ENCODE measurements at places on chromosomes 7 and 10.

DNA sequence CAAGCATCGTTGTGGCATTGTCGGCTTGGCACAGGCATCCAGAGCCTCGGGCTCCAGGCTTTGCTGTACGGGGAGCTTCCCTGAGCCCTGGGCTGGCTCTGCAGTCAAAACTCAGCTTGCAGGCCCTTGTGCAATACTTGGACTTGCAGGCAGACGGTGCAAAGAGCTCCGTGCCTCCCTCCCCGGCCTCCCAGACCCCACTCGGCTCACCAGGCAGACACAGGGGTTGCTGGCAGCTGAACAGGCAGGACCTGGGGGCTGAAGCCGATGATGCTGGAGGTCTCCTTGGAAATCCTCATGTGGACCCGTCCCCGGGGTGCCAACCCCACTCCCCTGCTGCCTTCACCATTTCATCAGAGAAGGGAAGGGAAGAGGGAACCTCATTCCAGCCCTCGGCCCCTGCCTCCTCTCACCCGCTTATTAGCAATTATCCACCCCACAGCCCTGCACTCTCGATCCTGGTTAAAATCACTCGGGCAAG is 59.6 kb upstream of the GNA12 start:
- DNase-seq, result no peak

GRCh38 chr7:20779041-20779440 is 7.6 kb downstream of the SP8 start:
- DNase-seq, result no peak

- no peak for DNase-seq
Observed at GRCh38 chr10:98367604-98368451, 47.2 kb downstream of the PYROXD2 start.

- no peak for DNase-seq
Observed at GRCh38 chr7:144728551-144728950, 107.3 kb downstream of the TPK1 start.

DNA sequence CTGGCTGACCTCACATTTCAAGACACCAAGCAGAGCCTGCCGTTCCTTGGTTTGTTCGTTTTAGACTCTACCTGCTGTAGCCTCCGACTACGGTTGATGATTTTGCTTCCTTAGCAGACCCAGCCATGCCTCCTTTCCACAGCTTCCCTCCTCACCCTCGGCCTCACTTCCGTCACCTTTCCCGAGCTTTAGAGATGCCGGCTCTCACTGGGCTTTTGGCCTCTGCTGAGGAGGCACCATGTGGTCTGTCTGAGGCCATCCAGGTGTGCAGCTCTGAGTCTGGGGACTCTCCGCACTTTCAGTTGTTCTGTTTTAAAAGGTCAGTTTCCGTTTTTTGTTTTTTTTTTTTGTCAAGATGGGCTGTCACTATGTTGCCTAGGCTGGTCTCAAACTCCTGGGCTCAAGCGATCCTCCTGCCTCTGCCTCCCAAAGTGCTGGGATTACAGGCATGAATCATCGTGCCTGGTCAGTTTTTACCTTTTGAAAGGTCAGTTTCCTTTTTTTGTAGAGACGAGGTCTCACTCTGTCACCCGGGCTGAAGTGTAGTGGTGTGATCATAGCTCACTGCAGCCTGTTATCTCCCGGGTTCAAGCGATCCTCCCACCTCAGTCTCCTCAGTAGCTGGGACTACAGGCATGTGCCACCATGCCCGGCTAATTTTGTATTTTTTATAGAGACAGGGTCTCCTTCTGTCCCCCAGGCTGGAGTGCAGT is 11.7 kb downstream of the ORAI2 start:
- DNase-seq, result no peak

- no peak for DNase-seq
Observed at GRCh38 chr7:155509725-155510551, 36.4 kb downstream of the CNPY1 start.

DNA sequence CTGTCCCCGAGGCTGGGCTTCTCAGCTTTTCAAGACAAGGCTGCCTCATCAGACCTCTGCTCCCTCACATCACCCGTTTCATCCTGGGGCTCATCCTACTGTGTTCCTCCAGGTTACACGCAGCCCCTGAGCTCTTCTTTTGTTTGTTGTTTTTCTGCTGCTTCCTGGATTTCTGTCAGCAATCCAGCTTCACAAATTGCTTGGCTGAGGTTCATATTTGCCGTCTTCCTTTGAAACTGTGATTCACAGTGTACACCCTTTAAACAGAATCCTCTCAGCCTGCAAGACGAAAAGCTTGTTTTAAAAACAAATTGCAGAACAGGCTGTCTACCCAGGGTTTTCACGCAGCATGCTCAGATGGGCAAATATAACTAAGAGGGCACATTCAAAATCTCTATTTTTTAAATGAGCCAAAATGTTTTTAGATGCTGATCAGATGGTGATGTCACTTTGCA is 39.1 kb upstream of the PARD3 start:
- DNase-seq, result no peak

GRCh38 chr7:139830292-139830691 is 1.2 kb downstream of the TBXAS1 start:
- no peak for DNase-seq

GRCh38 chr10:121601458-121601857 is 3.2 kb upstream of the FGFR2 start:
- DNase-seq, result no peak

- peak; percentile 28 for DNase-seq
Observed at GRCh38 chr7:76191783-76192240, 9.9 kb upstream of the SRRM3 start.

GRCh38 chr10:14409856-14410458 is 79.2 kb upstream of the FRMD4A start:
- no peak for DNase-seq

GRCh38 chr10:89414146-89414878 is at the start of gene IFIT5:
Gene IFIT5 (plus strand): TSS chr10:89414568. CDS start chr10:89414799, 231 bp downstream.
- DNase-seq, result peak; percentile 53

DNA sequence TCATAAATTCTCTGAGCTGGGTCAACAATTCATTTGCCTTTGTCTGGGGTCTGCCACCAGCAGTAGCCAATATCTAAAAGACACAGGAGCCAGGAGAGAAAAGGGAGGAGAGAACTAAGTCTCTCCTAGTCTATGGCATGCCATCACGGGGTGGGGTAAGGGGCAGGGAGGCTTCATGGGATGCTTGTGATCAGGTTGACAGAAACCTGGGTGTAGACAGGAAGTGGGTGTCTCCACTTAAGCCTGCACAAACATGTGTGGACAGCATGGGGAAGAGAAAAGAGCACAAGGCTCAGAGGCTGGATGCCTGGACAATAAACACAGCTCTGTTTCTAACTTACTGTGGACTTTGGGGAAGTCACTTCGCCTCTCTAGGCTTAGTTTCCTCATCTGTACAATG is 11.5 kb upstream of the C10orf53 start:
- no peak for DNase-seq

DNA sequence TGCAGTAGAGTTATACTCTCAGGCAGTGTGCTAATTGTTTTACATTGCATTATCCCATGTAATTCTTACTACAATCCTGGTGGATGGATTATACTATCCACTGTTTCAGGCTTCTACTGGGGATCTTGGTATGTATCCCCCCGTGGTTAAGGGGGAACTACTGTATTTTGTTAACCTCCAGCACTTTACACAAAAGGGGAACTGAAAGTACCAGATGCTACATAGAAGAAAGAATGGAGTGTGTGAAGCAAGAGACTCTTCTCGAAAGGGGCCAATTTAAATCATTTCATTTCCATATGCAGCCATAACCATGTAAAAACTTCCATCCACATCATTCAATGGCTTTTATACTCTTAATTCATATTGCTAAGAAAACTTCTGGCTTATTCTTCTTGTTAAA is 69.4 kb downstream of the C1GALT1 start:
- DNase-seq, result no peak

DNA sequence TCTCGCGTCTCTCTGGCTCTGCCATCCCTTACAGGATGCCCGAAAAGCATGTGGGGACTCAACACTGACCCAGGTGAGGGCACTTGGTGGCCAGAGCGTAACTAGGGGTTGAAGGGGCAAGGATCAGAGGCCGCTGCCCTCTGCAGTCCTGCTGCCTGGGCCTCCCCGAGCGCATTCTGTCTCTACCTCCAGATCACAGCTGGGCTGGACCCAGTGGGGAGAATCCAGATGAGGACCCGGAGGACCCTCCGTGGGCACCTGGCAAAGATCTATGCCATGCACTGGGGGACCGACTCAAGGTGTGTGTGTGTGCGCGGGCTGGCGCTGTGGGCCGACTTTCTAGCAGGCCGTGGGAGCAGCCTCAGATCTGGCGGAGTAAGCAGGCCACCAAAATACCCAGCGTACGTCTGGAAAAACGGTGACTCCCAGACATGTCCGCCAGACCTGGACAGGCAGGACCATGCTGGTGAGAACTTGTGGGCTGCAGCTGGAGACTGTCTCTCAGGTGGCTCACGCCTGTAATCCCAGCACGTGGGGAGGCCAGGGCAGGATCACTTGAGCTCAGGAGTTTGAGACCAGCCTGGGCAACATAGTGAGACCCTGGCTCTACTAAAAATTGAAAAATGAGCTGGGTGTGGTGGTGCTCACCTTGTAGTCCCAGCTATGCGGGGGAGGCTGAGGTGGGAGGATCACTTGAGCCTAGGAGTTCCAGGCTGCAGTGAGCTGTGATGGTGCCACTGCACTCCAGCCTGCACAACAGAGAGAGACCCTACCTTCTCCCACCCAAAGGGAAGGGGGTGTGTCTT is 3.2 kb downstream of the GNB2 start:
- no peak for DNase-seq

DNA sequence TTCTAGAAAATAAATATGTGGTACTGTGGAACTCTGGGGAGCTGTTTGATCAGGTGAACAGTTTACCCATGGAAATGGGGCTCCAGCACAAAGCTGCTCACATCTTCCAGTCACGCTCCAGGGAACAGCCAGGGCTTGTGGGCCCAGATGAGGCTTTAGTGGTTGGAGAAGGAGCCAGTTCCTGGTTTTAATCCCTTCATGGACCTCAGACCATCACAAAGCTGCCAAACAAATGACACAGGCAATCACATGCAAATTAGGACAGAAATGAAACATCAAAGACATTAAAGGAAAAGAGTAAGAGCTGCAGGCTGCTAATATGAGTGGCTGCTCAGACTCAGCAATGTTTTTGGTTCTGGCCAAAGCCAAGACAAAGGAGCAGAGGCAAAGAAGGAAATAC is 2.2 kb upstream of the ATP6V0E2 start:
- DNase-seq, result no peak

DNA sequence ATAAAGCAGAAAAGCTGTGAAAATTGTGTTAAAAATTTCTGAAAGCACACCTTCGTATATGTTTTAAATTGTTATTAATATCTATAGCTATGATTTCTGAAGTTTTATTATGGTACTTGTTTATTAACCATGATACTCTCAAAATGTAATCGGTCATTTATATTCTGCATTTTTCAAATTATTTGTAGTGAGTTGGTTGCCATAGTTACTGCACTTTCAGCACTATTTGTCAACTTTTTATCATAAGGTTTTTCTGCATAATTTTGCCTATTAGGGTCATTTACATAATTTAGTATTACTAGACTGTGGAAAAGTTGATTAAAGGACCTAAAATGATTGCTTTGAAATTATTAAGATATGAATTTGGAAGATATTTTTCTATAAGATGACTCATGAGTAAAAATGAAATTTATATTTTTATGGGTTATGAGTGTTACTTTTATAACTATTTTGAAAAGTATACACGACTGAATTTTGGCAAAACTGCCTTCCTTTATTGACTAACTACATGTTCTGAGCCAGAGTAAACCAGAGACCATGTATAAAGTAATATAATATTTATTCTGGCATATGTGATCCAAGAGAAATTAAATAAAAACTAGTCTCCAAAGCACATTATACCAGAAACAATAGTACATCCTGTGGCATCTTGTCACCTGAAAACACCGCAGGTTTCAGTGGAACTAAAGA is 7.9 kb upstream of the AGR2 start:
- no peak for DNase-seq

GRCh38 chr7:49023345-49024328 is 99.3 kb downstream of the CDC14C start:
- DNase-seq, result no peak

DNA sequence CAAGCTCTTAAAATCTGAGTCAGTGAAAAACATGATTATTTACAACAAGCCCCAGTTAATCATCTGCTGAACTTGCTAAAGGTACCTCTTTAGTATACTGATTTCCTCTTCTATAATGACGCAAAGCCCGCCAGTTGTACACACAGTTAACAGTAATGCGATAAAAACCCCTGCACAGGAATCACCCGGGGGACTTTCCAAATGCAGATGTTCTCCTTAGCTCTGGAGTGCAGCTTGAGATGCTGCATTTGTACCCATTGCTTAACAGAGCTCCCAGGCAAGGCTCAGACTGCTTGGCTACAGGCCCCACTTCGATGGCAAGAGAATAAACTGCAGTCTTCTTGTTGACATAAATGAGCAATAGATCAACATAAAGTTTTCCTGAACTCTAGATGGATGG is 279.6 kb upstream of the HGF start:
- no peak for DNase-seq

DNA sequence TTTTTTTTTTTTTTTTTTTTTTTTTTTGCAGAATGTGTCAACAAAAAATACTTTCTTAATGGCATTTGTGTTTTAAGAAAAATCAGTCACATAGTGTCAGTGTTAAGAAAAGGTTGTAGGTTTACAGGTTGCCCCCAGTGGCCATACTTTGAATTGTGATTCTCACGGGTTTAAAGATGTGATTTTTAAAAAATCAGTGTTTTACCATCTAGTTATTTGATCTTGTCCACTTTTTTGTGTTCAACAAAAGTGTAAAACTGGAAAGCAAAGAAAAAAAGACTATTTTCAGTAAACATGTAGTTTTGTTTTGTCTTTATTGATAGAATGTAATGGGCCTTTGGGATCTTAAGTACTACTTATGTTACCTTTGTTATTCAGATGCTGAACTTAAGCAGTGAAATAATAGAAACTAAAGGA is 25.7 kb downstream of the SUV39H2 start:
- peak; percentile 54 for DNase-seq

DNA sequence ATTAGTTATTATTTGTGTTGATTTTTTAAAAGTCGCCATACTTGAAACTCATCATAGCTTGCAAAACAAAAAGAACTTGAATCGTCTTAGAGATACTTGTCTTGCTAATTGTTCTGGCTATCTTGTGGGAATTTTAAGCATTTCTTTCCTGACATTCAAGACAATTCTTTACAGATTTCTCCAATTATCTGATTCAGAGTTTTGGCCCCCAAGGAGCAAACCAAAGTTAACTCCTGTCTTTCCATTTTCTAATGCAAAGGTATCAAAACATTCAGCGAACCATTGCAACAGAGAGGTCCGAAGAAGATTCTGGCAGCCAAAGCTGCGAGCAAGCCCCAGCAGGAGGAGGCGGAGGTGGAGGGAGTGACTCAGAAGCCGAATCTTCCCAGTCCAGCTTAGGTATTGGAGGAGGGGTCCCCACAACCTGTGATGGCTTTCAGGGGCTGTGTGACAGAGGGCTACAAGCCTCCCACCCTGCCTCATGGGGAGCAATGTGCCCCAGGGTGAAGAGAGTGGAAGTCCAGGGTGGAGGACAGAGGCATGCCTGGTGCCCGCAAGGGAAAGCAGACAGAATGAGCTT is 119.4 kb upstream of the STK17A start:
- no peak for DNase-seq

GRCh38 chr10:103621783-103622125 is 128.2 kb downstream of the NEURL1 start:
- DNase-seq, result no peak
